MCF 10A (cell line): ENCODE measurements at places on chromosomes 2 and 18. TPM values are rescaled to one million over a fixed set of nuclear protein-coding genes. Genes with fewer than 3 reads are reported as not detected.

DNA sequence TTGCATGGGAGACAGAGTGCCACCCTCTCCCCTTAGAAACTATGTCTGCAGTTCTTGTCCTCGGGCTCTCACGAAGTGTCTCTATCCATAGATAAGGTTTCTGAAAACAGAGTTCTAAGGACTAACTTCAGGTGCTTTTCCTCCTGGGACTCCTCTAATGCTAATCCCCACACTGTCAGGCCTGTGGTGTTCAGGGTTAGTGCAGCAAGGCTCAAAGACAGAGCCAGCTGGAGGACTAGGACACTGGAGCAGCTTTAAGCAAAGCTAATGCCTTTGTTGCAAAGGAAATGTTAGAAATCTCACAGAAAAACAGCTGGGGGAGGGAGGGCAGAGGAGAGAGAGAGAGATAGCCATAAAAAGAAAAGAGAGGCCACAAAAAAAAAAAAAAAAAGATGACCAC is 824.0 kb upstream of the FSHR start:
- no peak for DNase-seq
- no peaks in the 10 kb centered on the region for H3K4me1 ChIP-seq
- no peaks in the 10 kb centered on the region for H3K36me3 ChIP-seq
- H3K27ac ChIP-seq: no peak overlapping the region
- H3K27me3 ChIP-seq: no peaks in the 10 kb centered on the region
- no peak overlapping the region for H3K4me3 ChIP-seq

- H3K4me3 ChIP-seq: no peak overlapping the region
- DNase-seq: peak; percentile 36
- H3K27me3 ChIP-seq: no peaks in the 10 kb centered on the region
Observed at GRCh38 chr2:44833171-44834069, 108.1 kb upstream of the SIX3 start.

The DTNB gene
- 22.7 and 26.3 TPM in 2 replicates for total RNA-seq

GRCh38 chr2:64952096-64952495 is 37.1 kb upstream of the SLC1A4 start:
- H3K36me3 ChIP-seq: no peaks in the 10 kb centered on the region
- H3K27me3 ChIP-seq: no peaks in the 10 kb centered on the region
- H3K4me3 ChIP-seq: no peak overlapping the region
- no peak overlapping the region for H3K27ac ChIP-seq
- H3K4me1 ChIP-seq: peaks cover 18% of the 10 kb centered on the region
- DNase-seq: no peak

DNA sequence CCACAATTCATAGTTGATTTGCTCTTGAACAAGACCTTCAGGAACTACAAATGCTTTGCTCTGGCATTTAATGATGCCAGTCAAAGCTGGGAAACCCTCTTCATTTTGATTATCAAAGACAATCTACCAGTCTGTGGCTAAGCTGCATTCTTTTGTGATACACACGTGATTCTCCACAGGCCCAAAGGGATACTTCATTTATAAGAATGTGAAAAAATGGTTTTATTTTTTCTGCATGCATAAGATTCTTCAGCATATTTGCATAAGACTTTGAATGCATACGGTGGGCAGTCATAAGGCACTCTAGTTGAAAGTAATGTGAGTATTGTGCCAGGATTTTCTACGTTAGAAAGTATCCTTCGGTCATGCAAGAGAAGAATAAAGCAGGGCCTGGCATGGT is 33.0 kb upstream of the ARL5A start:
- H3K4me1 ChIP-seq: no peaks in the 10 kb centered on the region
- DNase-seq: no peak
- no peak overlapping the region for H3K4me3 ChIP-seq
- no peaks in the 10 kb centered on the region for H3K27me3 ChIP-seq
- H3K36me3 ChIP-seq: no peaks in the 10 kb centered on the region

DNA sequence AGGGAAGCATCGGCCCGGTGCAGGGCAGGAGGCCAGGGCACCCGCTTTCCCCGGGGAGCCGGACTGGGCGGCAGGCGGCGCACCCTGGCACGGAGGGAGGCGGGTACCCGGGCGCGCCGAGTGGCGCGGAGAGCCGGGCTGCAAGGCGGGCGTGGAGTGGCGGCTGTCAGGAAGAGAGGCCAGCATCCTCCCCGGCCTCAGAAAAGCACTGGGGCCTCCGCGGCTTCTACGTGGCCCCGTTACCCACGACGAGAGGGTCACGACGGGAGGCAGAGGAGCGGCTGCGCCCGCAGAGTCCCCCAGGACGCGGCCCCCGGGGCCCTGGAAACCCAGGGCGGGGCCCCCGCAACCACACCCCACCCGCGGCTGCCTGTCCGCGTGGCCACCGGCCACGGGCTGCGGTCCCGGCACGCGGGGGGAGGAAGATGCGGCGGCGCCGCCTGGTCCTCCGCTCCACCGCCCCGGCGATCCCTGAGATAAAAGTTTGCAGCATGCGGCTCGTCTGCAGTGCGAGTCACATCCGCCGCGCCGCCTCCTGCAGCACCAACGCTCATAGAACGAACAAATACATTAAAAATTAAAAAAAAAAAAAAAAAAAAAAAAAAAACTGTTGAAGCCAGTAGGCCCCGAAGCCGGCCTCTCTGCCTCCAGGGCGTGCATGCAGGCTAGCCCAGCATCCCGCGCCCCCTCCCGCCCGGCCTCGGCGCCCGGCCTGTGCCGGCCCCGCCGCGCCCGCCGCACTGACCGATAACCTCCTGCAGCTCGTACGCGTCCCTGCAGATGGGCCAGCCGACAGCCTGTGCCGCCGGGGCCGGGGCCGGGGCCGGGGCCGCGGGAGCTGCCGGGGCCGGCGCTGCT is 683 bp downstream of the STK39 start:
- peaks cover 6% of the 10 kb centered on the region for H3K36me3 ChIP-seq
- H3K4me1 ChIP-seq: peaks cover 9% of the 10 kb centered on the region
- peak overlapping the region; percentile 41 for H3K27ac ChIP-seq
- peak overlapping the region; percentile 79 for H3K4me3 ChIP-seq
- DNase-seq: peak; percentile 63

DNA sequence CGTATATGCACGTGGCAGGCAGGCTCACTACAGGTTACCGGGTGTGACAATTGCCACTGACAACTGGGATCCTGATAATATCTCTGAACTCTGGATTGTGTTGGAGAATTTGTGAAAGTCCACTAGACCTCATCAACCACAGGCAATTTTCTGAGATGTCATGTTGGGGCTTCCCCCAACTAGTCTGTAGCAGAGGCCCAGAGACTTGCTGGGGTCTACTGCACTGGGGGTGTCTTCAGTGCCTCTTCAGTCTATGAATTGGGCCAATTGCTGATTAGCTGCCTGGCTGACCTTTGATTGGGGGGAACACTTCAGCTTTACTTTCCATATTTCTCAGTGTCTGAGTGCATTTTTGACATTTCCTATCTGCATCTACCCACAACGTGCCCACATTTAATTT is 201.5 kb downstream of the MTX2 start:
- H3K4me1 ChIP-seq: peaks cover 16% of the 10 kb centered on the region
- no peak overlapping the region for H3K27ac ChIP-seq
- no peak overlapping the region for H3K4me3 ChIP-seq
- H3K36me3 ChIP-seq: no peaks in the 10 kb centered on the region

The MREG gene
- total RNA-seq: 6.8 and 10.4 TPM in 2 replicates

The ABCB11 gene
- 0.05 TPM in 1 of 2 replicates, not detected in the other for total RNA-seq

The INO80B gene
- total RNA-seq: 34.6 and 36.0 TPM in 2 replicates

GRCh38 chr2:173629076-173629475 is 274.4 kb downstream of the CDCA7 start:
- no peak overlapping the region for H3K27ac ChIP-seq
- no peaks in the 10 kb centered on the region for H3K27me3 ChIP-seq
- no peak overlapping the region for H3K4me3 ChIP-seq
- no peaks in the 10 kb centered on the region for H3K4me1 ChIP-seq
- no peak for DNase-seq
- H3K36me3 ChIP-seq: no peaks in the 10 kb centered on the region

DNA sequence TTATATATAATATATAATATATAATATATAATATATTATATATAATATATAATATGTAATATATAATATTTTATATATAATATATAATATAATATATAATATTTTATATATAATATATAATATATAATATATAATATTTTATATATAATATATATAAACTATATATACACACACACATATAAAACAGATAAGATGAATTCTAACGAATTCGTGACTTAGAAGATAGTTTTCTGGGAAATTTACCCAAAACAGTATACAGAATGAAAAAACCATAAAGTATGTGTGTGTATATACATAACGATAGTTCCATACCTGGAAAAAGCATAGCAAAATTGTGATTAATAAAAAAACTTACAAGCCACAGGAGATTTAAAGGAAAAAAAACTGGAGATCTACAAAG is 80.6 kb downstream of the THADA start:
- H3K4me1 ChIP-seq: peaks cover 37% of the 10 kb centered on the region
- peak overlapping the region; percentile 71 for H3K27ac ChIP-seq
- H3K27me3 ChIP-seq: no peaks in the 10 kb centered on the region
- no peak overlapping the region for H3K4me3 ChIP-seq
- H3K36me3 ChIP-seq: peaks cover 9% of the 10 kb centered on the region

The PARD3B gene
- 8.4 and 11.6 TPM in 2 replicates for total RNA-seq

- no peak overlapping the region for H3K27ac ChIP-seq
- H3K27me3 ChIP-seq: peaks cover 10% of the 10 kb centered on the region
- no peaks in the 10 kb centered on the region for H3K4me1 ChIP-seq
Observed at GRCh38 chr2:25361261-25362048, 19.7 kb upstream of the DNMT3A start.

The PROM2 gene
- total RNA-seq: 2.6 and 2.8 TPM in 2 replicates

DNA sequence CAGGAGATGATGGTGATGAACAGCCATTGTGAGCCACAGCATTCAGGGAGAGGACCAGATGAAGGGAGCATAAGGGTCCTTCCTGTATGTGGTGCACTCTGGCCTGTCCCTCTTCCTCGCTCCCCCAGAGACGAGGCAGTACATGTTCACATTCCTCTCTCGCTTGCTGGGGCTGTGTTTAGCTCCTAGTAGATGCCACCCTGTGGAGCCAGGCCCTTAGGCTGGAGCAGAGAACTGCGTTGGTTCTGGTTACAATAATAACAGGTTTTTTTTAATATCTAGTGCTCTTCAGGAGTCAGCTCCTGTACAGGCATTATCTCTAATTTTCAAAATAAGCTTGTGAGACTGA is 171.1 kb upstream of the MYT1L start:
- no peak for DNase-seq

The RAD51AP2 gene
- total RNA-seq: 0.10 and 0.14 TPM in 2 replicates

- peak overlapping the region; percentile 11 for H3K4me3 ChIP-seq
- no peak for DNase-seq
- peaks cover 4% of the 10 kb centered on the region for H3K4me1 ChIP-seq
- peaks cover 6% of the 10 kb centered on the region for H3K36me3 ChIP-seq
- H3K27ac ChIP-seq: no peak overlapping the region
Observed at GRCh38 chr2:120313695-120314615, 32.0 kb upstream of the INHBB start.

DNA sequence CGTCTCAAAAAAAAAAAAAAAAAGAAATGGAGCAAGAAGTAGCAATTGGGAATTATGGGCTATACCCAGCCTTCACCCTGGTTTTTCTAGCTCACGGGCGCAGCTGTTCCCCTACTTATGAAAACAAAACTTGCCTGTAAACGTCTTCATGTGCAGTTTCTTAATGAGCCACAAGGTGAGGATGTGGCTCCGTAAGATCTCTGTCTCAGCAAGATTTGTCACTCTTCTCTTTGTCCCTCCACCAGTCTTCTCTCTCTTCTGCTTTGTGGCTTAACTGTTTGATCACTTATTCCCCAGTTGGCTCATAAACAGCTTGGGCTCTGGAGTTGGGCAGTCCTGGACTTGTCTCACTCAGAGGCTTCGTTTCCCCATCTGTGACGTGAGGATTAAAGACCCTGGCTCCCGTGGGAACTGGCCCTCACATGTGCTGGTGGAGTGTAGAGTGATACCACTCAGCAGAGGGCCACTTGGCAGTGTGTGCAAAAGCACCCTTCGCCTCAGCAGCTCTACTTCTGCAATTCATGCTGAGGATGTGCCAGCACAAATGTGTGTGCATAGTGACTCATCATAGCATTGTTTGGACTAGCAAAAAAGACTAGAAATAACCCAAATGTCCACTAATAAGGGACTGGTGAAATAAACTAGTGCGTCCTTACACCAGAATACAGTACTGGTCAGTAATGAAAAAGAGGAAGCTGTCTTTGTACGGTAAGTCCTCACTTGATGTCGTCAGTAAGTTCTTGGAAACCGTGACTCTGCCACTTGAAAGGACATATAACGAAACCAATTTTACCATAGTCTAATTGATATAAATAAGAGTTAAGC is 8.7 kb downstream of the CEP68 start:
- peak; percentile 90 for DNase-seq
- H3K36me3 ChIP-seq: peaks cover 4% of the 10 kb centered on the region
- H3K27ac ChIP-seq: peak overlapping the region; percentile 65
- H3K27me3 ChIP-seq: no peaks in the 10 kb centered on the region

The SCN7A gene
- total RNA-seq: not detected in 2 replicates

- DNase-seq: peak; percentile 97
- H3K27me3 ChIP-seq: no peaks in the 10 kb centered on the region
- H3K36me3 ChIP-seq: no peaks in the 10 kb centered on the region
- H3K27ac ChIP-seq: peak overlapping the region; percentile 98
- H3K4me3 ChIP-seq: peak overlapping the region; percentile 73
Observed at GRCh38 chr2:23381084-23381483, 3.9 kb upstream of the KLHL29 start.

- H3K27ac ChIP-seq: no peak overlapping the region
- H3K4me3 ChIP-seq: no peak overlapping the region
- peak; percentile 1 for DNase-seq
- H3K27me3 ChIP-seq: peaks cover 37% of the 10 kb centered on the region
- peaks cover 5% of the 10 kb centered on the region for H3K4me1 ChIP-seq
Observed at GRCh38 chr2:176999301-176999700, 213.3 kb upstream of the HNRNPA3 start.

- H3K27me3 ChIP-seq: no peaks in the 10 kb centered on the region
- H3K4me1 ChIP-seq: no peaks in the 10 kb centered on the region
- H3K27ac ChIP-seq: no peak overlapping the region
- H3K4me3 ChIP-seq: no peak overlapping the region
- H3K36me3 ChIP-seq: peaks cover 38% of the 10 kb centered on the region
Observed at GRCh38 chr2:159445307-159445706, 158.8 kb upstream of the WDSUB1 start.

DNA sequence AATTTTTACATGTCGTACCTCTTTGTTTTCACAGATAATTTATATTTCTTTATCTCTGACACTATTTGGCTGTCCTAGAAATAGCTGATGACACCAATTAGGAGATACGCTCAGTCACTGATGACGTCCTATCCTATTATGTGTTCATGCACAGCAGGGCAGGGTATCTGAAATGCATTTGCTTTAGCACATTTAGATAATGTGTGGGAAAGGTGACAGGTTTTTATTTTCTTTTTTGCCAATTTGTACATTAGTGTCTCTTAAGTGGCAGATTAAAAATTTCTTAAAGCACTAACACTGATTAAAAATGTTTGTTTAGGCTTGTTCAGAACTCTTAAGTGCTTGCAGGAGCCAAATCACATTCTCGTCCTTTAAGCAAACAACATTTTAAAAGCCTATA is 39.7 kb downstream of the CDC42EP3 start:
- peaks cover 45% of the 10 kb centered on the region for H3K4me1 ChIP-seq
- H3K27me3 ChIP-seq: no peaks in the 10 kb centered on the region
- no peak overlapping the region for H3K4me3 ChIP-seq
- no peak overlapping the region for H3K27ac ChIP-seq
- no peaks in the 10 kb centered on the region for H3K36me3 ChIP-seq

The ABCG5 gene
- total RNA-seq: not detected in 2 replicates
